Posterior vena cava (tissue), 2 donors: ENCODE measurements at places on chromosomes 13 and 19. TPM values are rescaled to one million over a fixed set of nuclear protein-coding genes. Genes with fewer than 3 reads are reported as not detected.
A peak's percentile ranks its signal among the peaks of the same experiment; 100 is the strongest.

DNA sequence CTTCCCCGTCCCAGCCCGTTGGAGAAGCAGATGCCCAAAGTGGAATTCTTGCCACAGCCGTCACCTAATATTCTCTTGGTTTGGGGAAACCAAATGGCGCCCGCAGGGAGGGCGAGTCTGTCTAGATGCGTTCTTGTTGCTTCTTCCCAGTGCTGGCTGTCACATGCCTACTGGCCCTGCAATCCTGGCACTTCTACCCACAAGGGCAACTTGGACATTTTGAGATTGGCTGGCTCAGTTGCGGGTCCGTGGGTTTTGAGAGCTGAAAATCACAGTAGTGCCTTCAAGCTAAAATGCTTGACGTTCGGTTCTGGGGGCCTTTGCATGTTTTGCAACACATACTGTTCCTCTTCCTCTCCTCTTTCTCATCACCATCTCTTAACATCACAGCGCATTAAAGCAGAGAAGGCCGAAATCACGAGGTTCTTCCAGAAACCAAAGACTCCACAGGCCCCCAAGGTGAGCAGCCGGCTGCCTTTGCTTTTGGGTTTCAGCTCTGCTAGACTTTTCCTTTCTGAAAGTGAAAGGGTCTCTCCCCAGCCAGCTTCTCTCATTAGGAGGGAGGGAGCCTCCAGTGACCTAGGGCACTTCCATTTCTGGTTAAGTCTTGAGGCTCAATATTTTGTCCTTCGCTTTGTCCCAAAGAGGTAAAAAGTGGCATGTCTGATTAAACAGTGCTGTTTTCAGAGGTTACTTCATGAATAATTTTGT, 21.1 kb downstream of the CHAF1A start:
- no peak for DNase-seq

Gene LCP1
- total RNA-seq, result 73.8 TPM

DNA sequence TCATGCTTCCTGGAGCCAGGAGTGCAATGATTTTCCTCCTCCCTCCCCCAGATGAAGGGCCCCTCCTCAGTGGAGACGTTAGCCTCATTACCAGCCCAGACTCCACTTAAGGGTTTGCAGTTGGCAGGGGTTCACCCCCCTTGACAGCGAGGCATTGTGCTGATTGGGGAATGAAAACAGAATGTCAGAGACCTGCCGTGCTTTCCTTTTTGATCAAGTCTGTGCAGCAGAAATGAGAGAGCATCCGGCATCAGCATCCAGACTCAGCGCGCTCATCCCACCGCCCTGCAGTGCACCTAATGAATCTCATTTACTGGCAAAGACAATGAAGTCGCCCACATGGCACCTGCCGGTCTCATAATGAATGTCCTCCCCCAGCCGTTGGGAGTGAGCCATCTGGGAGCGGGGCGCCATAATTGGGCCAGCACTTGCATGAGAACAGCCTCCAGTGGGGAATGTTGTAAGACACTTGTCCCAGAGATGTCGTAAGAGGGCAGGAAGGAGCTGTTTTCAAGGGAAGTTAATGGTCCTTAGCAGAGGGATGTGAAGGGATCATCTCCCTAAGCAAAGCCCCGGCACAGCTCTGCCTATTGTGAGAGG, 98.3 kb upstream of the UQCRFS1 start:
- peak; percentile 58 for DNase-seq

DNA sequence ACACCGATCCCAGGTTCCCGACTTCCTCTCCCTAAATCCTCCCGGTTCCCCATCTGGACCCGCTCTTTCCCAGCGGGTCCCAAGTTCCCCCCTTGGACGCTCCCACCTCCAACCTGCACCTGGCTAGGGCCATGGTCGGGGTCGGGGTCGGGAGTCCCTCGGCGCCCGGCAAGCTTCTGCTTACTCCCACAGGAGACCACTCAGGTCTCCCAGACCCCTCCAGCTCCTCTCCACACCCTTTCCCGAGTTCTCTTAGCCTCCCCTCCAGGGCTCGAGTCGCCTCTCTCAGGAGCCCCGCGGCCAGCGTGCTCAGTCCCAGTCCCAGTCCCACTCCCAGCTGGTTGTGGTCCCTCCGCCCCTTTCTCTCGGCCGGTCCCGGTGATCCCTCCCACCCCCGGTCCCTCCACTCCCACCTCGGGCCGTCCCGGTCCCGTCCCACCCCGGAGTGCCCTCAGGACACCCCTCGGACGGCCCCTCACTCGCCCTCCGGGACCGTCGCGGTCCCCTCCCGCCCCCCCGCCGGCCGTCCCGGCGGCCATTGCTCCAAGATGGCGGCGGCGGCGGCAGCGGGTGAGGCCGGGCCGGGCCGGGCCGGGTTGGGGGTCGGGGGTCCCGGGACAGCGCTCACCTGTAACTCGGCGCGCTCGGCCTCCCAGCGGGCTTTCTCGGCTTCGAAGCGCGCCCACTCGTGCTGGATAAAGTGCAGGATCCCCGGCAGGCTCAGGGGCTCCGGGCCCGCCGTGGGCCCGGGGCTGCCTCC, at the start of gene FKRP:
TSS of gene FKRP (plus strand) at position 537 of the 760 bp plus-strand sequence. CDS start 9,394 bp downstream, outside the sequence.
- no peak for DNase-seq

Gene LILRA6
- 9.6 TPM for total RNA-seq
